ENCODE measurements at places on chromosomes 2 and 18.

DNA sequence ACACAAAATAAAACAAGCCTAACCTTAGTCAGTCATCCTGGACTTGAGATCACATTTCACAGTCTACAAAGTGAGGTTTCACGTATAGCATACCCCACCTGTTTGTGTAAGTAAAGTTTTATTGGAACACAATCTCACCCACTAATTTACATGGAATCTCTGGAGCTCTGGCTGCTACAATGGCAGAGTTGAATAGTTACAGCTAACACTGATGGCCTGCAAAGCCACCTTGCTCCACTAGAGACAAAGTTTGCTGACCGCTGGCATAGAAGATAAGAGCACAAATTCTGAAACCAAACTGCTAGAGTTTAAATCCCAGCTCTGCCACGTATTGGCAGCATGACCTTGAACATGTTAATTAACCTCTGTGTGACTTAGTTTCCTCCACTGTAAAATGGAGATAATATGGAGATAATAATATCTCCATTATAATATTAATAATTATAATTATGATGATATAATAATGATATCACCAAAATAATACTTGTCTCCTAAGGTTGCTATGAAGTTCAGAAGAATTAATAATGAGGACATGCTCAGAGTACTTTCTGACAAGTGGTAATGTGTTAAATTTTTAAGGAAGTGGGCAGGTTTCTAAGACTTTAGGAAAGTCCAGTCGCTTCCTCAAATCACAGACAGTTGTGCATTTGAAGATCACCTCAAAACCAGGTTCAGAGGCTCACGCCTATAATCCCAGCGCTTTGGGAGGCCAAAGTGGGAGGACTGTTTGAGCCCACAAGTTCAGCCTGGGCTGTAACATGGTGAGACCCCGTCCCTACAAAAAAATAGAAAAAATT lies 204.6 kb downstream of the SH3RF3 start:
- DNase-seq: no peak

DNA sequence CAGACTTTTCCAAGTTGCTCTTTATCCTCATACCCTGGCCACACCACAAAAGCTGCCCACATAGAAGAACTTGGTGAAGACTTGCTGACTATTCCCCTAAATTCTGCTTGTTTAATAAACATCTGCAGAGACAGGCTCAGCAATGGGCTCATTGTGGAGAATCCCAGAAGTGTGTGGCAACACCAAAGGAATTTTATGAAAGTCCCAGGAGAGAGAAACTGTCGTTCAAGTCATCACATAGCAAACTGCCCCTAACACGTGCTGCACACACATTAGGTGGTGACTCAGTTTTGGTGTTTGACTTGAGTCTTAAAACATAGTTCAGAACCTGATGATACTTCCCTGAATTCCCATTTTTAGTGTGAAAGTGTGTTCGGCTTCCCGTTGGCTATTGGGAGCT lies 38.6 kb downstream of the CYP1B1 start:
- no peak for DNase-seq

DNA sequence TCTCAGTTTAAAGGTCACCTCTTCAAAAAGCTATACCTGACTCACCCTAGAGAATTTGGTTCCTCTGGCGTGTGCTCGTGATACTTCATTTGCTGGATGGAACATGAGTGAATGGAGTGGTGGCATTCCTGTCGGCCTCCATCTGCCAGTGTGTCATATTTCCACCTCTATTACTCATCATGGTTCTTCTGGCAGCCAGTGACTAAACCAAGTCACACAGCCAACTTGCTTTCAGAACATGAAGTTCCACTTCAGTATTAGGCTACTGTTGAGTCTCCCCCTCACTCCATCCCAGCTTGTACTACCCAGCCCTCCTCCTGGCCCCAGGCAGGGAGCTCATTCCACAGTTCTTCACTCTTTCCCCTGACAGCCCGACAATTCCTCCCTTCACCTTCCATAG lies 169.8 kb downstream of the MREG start:
- DNase-seq: no peak

DNA sequence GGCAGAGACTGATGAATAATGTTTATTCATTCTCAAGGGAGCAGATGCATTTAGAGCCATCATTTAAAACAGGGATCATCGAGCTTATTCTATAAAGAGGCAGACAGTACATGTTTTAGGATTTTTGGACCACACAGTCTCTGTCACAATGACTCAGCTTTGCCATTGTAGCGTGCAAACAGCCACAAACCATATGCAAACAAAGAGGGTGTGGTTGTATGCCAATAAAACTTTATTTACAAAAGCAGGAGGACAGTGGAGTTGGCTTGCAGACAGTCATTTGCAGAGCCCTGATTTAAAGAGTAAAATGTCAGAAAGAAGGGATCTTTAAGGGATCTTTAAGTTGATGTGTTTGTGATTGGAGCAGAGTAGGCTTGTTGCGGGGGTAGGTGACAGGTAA lies 51.5 kb downstream of the SMIM21 start:
- no peak for DNase-seq

DNA sequence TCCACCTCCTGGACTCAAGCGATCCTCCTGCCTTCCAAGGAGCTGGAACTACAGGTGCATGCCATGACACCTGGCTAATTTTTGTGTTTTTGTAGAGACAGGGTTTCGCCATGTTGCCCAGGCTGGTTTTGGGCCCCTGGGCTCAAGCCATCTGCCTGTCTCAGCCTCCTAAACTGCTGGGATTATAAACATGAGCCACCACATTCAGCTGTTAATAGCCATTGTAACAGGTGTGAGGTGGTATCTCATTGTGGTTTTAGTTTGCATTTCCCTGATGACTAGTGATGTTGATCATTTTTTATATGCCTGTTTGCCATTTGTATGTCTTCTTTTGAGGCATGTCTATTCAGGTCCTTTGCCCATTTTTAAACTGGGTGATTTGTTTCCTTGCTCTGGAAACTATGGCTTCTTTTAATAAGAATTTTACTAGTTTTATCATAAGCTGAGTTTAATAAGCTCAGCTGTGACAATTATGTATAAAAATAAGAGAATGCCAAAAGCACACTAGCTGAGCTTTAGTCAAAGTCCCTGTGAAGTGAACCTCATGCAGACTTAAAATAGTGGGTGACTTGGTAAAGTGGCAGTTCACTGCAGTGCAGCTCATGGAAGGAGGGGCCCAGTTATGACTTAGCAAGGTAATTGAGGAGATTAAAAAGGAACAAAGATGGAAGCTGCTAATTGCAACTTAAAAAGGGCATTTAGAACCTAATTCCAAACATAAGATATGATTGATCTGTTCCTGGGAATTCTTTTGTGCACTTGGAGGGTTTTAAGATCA lies 465.1 kb downstream of the TGIF1 start:
- no peak for DNase-seq

DNA sequence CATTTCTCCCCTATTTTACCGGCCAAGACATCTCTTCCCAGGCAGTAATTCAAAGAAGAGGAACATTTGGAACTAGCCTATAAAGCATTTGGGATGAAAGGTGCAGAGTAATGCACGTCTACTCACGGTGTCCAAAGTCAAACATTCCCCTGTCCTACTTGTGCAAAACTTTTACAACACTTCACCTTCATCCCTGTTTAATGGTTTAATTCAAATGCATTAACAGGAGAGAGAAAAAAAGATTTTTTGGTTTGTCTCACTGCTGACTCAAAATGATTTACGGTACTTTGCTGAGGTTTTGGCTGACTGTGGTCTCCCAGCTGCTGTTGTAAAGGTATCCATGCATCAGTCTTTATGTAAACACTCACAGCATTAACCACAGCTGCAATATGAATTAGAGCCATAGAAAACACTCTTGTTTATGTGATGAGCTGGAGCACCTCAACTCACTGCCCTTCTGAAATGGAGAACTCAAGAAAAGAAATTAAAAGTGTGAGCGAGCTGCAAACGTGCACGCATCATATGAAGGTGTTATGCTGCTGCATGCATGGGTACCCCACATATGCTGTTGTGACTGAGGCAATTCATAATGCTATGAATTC lies 220.5 kb downstream of the PIEZO2 start:
- DNase-seq: no peak

GRCh38 chr2:177553176-177553884 lies 160.8 kb downstream of the AGPS start:
- no peak for DNase-seq

GRCh38 chr2:23387845-23388244 lies 2.9 kb downstream of the KLHL29 start:
- DNase-seq: no peak

DNA sequence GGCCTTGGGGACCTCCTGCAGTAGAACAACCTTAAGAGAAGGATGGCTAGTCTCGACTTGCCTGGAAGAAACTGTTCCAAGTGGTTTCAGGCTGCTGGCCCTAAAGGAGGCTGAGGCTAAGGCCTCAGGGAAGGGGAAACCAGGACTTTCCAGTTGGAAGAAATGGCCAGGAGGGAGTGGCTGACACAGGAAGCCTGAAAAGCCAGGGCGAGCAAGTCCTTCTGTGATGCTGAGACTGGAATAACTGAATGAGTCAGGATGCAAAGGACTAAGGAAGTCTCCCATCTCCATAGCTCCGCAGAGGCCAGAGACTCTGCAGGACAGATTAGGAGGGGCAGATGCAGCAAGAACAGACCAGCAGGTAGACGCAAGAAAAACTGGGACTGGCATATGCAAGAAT lies 7.4 kb downstream of the HTRA2 start:
- no peak for DNase-seq

DNA sequence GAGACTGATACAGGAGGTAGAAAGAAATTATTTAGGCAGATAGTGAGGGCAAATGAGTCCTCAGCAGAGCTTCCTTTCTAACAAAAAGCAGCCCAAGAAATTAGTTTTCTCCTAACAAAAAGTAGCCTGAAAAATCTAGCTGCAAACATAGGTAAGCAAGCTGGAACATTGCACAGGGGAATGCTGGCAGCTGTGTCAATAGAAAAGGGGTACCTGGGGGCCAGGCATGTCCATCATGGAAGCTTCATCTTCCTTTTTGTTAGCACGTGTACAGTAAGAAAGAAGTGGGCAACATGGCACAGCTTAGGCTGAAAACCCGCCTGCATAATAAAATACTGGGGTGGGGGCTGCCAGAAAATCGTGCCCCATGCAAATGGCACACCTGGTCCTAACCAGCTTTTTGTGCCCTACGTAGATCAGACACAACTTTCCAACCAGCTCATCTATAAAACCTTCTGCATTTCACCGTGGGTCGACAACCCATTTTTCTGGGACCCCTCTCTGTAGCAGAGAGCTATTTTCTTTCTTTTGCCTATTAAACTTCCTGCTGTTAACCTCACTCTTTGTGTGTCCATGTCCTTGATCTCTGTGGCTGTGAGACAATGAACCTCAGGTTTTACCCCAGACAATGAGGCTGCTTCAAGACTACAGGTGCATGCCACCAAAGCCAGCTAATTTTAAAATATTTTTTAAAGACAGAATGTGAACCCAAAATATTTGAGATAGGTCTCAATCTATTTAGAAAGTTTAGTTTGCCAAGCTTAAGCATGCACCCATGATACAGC lies 6.6 kb upstream of the MTHFD2 start:
- no peak for DNase-seq

DNA sequence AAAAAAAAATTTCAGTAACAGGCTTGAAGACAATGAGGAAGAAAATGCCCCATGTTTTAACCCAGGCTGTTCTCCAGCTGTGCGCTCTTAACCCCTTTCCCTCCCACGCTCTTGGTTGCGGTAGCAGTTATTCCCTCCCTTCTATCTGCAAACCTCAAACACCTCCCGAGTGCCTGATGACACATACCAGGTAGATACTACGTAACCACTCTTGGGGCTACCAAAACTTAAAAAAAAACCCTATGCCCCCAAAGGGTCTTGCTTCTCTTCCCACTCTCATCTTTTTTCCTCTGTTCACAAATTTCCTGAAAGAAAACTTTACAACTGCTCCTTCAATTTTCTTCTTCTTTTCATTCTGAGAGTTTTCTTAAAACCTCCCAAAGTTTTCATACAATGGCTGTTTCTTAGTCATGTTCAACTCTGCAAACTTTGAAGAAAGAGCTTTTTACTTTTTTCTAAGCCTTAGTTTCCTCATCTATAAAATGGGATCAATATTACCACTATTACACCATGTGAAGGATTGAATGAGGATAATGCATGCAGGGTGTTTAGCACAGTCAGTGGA lies 4.9 kb upstream of the DRC1 start:
- DNase-seq: peak; percentile 70

DNA sequence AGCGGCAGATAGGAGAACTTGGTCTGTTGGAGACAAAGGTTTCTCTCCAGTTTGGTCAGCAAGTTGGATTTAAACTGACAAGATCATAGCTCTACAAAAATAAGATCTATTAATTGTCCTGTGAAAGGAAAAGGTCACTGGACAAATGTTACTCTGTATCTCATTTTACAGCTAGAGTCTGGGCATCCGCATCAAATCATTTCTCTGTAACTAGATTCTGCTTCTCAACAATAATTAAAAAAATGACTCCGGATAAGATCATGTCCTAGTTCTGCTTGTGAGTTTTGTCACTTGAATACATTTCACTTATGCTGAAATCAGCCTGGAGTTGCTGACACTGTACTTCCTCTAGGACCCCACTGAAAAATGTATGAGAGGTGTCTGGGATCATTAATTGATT lies 310.8 kb downstream of the ALK start:
- DNase-seq: no peak

Measured in activated T-cell treated with anti-CD3 and anti-CD28 coated beads, Interleukin-2, amount 50 U/mL, for 72 hours (primary cell).